ENCODE measurements at places on chromosomes 4 and X. TPM values are rescaled to one million over a fixed set of nuclear protein-coding genes. Genes with fewer than 3 reads are reported as not detected.

The NBDY gene
- total RNA-seq, result 66.0 TPM

The MAGEB3 gene
- total RNA-seq, result not detected

The NAT8L gene
- total RNA-seq, result 10.8 TPM

The MAGEB2 gene
- not detected for total RNA-seq

The DMRTC1 gene
- total RNA-seq, result not detected

The RBBP7 gene
- 138 TPM for total RNA-seq

The SPATA4 gene
- total RNA-seq, result not detected

The MAOA gene
- total RNA-seq, result 6.1 TPM

The TENM3 gene
- 67.0 TPM for total RNA-seq

The CDX4 gene
- 2.2 TPM for total RNA-seq

The P2RY4 gene
- total RNA-seq, result not detected

The WDR17 gene
- total RNA-seq, result 3.3 TPM

The MAGEA2B gene
- not detected for total RNA-seq

All from H1 (cell line).